ENCODE measurements at places on chromosomes 6 and 20.

GRCh38 chr20:41833739-41834138 is 215.6 kb upstream of the CHD6 start:
- no peak for DNase-seq

DNA sequence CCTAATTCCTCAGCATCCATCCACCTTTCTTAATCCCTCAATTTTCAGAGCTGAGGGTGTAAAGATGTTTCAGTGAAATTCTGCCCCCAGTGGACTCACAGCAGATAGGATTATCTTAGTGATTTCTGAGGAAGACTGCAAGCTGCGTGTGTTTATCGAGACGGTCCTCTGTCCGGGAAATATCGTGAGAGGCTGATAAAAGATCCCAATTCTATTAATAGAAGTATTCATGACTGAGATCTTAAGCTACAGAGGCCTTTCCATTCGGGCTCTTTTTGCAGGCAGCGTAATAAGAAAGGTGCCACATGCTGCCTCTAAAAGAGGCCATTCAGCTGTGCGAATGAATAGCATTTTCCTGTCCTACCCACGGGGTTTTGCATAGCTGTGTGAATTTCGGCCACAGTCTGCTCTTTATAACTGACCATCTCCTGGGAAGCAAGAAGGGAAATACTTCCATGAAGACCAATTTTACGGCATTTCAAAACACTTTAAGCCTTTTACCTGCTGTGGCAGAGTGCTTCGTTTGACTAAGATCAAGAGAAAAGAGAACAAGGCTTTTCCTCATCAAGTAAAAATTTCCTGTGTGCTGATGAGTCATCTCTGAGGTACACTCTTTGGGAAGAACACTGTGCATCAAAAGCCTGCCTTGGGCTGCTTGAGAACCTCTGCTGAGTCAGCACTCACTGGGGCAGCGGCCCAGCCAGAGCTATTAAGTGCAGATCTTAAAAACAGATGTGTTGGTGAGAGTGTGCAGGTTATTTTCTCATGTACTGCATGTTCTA is 208.8 kb downstream of the ARHGAP18 start:
- DNase-seq, result peak; percentile 97

- DNase-seq, result no peak
Measured at GRCh38 chr6:42280966-42281533, 63.4 kb upstream of the MRPS10 start.

GRCh38 chr6:26349964-26350857 is 14.8 kb upstream of the BTN3A2 start:
- DNase-seq, result no peak

DNA sequence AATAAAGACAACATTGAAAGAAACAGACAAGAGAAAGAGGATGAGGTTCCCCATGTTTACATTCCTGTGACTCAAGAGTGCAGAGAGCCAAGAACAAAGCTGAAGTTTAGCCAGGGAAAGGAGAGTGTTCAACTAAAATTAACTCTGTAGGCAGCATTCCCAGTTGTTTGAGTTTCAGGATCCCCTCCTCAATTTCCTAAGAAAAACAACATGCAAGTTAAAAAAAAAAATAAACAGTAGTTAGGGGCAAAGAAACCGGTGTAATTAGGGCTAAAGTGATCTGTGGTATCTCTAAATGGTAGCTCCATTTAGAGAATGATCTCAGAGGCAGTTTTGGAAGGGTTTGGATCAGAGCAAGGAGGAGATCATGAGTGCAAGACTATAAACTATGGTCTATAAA is 30.9 kb upstream of the RAB23 start:
- peak; percentile 56 for DNase-seq

DNA sequence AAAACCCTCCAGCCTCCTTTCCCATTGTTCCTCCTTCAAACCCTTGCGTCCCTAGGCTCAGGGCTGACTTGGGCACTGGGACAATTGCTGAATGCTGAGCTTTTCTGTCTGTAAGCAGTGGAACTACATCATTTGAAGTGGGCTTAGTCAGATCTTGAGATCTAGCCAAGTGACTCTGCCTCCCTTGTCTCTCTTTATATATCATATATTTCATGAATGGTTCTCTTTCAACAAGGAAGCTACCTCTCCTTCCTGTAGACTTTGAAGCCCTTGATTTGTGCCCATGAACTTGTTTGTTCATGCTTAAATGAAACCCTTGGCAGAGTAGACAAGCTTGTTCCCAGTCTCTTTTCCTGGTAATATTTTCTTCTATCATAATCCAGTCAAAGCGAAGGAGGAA is 60.0 kb upstream of the KIF13A start:
- DNase-seq, result peak; percentile 62

DNA sequence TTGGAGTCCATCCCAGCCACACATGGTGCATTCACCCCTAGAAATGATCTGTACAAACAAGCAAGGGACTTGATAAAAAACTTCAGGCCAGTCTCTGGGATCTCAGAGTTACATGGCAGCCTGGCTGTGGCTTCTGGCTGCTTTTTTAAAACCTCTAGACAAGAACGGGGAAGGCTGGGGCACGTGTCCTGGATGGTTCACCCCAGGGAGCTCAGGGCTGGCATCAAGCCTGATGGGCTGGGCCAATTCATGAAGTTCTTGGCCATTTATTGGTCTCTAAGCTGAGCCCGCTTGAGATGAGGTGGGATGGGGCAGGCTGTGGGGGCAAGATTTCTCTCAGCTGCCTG is 10.4 kb upstream of the ZFAND3 start:
- DNase-seq, result no peak

- no peak for DNase-seq
Measured at GRCh38 chr6:36272234-36272633, 2.4 kb downstream of the PNPLA1 start.

- DNase-seq, result peak; percentile 53
Measured at GRCh38 chr6:138349891-138350290, 27.8 kb upstream of the SMIM28 start.

GRCh38 chr6:148959008-148959407 is 212.2 kb downstream of the UST start:
- DNase-seq, result no peak

DNA sequence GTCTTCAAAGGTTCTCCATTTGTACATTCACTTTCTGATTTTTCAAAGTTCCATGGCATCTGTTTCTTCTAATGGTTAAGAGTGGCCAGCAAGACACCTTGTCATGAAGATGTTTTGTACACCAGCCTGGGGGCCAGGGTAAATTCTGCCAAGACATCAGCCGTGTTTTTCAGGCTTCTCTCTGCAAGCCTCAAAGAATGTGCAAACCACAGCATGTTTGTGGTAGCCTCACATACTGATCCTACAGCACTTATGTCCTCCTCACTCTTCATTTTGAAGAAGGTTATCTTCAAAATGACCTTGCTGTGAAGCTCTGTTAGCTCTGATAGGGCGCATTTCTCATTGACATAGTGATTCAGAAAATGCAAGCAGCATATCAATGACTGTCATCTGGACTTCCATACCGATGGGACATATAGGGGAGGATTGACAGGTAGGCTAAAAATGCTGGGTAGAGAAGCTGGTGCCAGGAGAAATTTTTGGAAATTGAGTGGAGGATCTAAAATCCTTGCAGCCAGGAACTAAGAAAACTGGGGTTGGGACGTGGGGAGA is 59.3 kb upstream of the SPTLC3 start:
- peak; percentile 36 for DNase-seq

DNA sequence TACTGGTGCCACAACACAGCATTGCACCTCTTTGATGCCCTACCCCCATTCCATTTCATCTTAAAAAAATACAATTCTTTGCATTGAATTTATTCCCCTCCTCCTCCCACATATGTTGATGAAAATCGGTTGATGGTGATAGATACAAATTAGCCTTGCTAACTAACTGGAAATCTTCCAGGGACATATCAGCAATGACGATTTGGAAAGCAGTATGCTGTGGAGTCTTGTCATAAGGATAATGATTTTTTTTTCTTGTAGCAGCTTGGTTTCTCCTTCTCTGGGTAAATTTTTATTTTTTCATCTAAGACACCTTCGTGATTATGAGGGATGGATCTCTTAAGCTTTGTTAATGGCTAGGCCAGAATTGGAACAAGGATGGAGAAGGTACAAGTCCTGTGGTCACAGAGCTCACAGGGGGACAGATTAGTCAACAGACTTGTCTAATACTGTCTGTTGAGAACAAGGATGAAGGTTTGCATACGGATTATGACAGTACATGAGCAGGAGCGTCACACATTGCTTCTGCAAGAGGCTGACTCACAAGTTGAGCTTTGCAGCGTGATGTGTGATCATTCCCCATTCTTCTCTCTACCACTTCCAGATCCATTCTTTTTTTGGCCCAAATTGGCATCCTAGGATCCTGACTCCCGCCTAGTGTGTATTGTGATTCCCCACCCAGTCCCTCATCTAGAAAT is 233.1 kb upstream of the FERMT1 start:
- DNase-seq, result no peak

- DNase-seq, result no peak
Measured at GRCh38 chr6:54932622-54933021, 86.1 kb downstream of the FAM83B start.

GRCh38 chr6:155881826-155882526 is 426.3 kb upstream of the NOX3 start:
- no peak for DNase-seq

DNA sequence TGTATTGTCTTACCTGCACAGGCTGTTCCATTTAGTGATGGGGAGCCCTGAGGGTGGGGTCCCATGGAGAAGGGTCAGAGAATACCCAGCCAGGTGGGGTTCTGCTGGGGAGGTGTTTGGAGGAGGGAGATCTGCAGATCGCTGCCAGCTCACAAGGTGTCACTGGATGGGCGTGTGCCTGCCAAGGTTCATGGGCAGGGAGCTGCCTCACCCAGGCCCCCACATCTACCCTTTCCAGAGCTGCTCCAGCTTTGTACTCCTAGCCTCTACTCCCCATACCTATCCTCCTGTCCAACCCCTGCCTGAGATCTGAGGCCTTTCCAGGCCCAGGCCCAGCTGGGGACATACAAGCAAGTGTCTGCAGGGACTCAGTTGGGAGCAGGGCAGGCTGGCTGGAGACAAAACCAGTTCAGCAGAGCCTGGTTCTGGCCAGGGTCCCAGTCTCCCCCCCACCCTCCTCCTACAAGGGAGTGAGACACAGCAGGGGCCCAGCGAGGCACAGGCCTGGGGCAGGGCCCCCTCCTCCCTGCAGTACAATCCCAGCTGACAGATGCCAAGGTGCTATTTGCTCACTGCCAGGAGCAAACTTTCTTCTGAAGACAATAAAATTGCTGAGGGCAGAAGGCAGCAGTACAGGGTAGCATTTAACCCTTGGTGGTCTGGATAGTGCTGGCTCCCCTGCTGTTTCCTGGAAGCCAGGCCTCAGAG is 19.7 kb downstream of the SPDEF start:
- DNase-seq, result no peak

- peak; percentile 66 for DNase-seq
Measured at GRCh38 chr20:23225407-23226060, 125.1 kb upstream of the NXT1 start.

DNA sequence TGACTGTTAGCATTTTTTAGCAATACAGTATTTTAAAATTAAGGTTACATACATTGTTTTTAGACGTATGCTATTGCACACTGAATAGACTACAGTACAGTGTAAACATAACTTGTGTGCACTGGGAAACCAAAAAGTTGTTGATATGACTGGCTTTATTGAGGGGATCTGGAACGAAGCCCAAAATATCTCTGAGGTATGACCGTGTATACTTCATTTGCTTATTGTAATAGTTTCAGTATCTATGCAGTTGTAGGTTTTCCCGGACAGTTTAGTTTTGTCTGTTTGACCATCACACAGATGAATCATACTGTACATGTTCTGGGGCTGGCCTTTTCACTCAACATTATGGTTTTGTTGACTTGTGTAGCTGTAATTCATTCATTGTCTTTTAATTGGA is 6.9 kb upstream of the ZBTB12 start:
- peak; percentile 31 for DNase-seq

- no peak for DNase-seq
Measured at GRCh38 chr20:57908704-57909630, 199.2 kb upstream of the PMEPA1 start.

- peak; percentile 42 for DNase-seq
Measured at GRCh38 chr6:32622545-32623401, 14.4 kb upstream of the HLA-DQA1 start.

- DNase-seq, result no peak
Measured at GRCh38 chr20:2911200-2911599, 37.9 kb downstream of the PTPRA start.

- no peak for DNase-seq
Measured at GRCh38 chr6:4922488-4923037, 81.3 kb downstream of the RPP40 start.

DNA sequence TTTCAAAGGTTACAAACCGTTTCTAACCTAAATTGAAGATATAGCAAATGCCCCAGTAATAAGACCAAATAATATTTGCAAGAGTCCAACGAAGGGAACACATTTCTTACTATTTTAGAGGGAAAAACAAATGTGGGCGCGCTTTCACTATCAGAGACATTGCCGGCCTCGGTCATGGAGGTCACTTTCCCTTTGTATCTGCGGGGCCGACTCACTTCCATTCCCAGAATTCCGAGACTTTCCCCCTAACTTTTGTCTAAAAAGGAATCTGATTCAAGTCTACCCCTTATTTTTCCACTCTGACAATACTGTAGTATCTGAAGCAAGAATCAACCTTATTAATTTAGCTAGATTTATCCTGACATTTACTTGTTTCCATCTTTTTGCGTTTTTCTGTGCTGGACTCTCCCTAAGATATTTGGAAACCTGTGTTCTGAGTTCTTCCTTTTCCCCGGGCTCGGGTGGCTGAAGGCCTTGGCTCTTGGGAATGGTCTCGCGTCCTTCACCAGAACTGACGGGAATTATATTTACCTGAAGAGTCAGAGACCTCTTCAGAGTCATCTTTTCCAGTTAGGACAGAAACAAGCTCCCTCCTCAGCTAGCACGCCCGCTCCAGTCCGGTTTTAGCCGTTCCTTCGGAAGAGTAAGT is 71.8 kb upstream of the ZNF184 start:
- DNase-seq, result no peak

DNA sequence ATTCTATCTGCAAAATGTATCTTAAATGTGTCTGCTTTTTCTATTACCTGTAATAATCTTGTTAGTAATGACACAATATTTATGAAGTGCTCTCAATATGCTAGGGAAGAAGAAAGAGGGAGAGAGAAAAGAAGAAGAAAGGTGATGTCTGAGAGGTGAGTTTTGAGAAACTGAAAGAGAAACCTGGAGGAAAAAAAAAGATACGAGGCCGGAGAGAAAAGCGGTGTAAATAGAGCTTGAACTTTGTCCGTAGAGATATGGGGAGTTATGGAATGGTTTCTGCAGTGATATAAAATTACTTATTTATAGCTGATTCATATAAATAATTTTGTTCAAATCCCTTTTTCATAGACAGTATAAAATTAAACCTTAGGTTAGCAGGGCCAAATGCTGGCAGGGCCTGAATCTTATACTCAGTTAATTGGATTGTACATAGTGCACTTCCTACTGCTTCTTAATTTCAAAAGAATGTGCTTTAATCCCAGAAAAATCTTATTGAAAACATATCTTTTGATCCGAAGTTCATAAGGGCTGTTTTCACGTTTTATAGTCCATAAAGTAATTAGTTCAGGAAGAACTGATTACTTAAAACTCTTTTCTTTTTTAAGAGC is 43.0 kb downstream of the MYB start:
- DNase-seq, result no peak

GRCh38 chr6:146851837-146852236 is 253.1 kb downstream of the ADGB start:
- peak; percentile 94 for DNase-seq

GRCh38 chr6:15339081-15339480 is 93.2 kb downstream of the JARID2 start:
- DNase-seq, result no peak

- DNase-seq, result no peak
Measured at GRCh38 chr6:166614171-166614583, 12.9 kb downstream of the RPS6KA2 start.

GRCh38 chr6:1593958-1594314 is 15.8 kb upstream of the FOXC1 start:
- DNase-seq, result no peak

- DNase-seq, result no peak
Measured at GRCh38 chr20:44188752-44189151, 1.8 kb upstream of the JPH2 start.

- no peak for DNase-seq
Measured at GRCh38 chr20:52926505-52926904, 45.7 kb upstream of the TSHZ2 start.
